ENCODE measurements at places on chromosomes 16 and 17. TPM values are rescaled to one million over a fixed set of nuclear protein-coding genes. Genes with fewer than 3 reads are reported as not detected.

DNA sequence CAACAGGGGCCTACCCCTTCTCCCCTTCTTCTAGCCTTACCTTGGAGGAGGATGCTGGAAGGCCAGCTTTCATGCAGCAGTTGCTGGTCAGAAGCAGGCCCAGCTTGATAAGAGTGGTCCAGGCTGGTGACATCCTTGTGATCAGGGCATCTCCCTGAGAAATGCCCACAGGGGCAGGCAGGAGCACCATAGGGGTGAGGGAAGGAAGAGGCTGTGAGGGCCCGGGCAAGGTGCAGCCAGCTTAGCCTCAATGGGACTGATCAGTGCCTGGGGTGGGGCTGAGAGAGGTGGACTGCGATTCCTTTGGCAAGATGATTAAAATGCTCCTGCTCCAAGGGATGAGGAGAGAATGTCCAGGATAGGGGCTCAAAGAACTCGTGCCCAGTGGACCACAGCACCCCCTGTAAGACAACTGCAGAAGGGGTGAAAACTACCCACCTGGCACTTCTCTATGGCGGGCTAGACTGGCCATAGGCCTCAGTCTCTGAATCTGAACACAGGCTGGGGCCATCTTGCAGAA lies 9.5 kb upstream of the GALK1 start:
- no peak for DNase-seq

CXCL16 gene
- 1.2 TPM for total RNA-seq

DNA sequence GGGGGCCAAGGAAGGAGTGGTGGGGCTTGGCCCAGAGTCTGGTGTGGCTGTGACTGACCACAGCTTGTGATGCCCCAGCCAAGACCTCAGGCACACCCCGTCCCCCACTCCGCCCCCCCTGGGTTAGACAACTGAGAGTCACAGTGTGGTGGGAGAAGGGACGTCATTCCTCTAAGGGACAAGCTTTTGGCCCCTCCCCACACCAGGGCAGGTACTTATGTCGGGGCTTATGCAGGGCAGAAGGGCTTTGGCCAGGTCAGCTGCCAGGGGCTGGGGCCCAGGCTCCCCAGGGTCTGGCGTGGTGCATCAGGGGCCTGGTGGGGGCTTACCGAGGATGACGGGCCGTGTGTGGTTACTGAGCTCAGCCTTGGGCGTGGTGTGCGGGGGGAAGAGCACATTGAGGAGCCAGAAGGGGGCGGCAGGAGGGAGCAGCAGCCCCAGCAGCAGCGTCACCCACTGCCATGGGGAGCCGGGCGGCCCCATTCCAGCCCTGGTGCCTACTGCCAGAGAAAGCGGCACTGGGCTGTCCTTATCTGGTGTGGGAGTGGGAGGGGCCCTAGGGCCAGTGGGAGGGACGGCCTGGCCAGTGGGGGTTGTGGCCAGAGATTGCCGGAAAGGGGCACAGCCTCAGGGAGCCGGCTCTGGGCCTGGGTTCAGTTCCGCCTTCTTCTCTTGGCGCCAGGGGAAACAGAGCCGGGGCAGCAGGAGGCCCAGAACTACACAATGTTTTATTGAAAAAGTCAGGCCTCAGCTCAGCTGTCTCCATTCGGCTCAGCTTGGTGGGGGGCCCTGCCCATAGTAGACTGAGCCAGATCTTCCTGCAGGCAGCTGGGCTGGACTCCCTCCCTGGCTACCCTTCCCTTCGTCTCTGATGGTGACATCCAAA lies at the start of gene LCAT:
LCAT (minus strand) TSS at position 502 of the 886 bp plus-strand sequence; CDS start at position 483, 19 bp downstream.
- peak; percentile 75 for DNase-seq

DNA sequence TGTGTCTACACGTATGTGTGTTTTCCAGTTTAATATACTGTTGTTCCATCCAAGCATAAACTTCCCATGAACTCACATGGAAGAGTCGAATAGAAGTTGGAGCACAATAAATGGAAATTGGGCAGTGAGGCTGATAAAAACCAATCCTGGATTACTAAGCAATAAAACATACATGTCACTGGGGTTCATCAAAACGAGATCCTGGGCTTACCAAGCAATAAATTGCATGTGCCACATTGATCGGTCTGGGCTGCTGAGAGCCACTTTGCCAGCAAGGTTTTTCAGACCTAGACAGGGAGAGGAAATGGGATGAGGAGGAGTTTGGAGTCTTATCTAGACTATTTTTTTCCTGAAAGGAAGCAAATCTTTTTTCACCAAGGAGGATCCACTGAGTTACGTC lies 322.3 kb upstream of the C16orf82 start:
- no peak for DNase-seq

- DNase-seq = no peak
Measured at GRCh38 chr16:290015-290680, 7.2 kb downstream of the PDIA2 start.

PLLP gene
- total RNA-seq = 1.2 TPM

DNA sequence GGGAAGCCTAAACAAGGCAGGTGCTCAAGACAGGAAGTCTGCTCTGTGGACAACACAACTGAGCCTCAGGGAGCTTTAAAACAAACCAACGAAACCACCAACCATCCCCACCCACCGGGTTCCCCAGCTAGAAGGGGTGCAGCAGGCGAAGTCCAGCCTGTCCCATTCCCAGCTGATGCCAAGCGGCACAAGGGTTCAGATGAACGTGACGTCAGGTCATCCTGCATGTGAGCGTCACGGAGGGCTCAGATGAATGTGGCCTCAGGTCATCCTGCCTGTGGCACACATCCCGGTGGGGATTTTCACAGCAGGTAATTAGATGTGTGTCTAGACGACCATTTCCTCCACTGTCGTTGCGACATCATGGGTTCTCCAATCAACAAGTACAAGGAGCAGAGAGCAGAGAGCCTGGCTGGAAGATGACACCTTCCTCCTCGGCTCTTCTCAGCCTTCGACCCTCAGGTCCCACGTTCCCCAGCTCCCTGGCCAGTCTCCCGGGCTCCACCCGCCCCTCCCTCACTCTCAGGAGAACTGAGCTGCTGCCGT lies 246.5 kb downstream of the FOXL1 start:
- DNase-seq = no peak

GRCh38 chr16:81657224-81657623 lies 121.9 kb upstream of the PLCG2 start:
- no peak for DNase-seq

DNA sequence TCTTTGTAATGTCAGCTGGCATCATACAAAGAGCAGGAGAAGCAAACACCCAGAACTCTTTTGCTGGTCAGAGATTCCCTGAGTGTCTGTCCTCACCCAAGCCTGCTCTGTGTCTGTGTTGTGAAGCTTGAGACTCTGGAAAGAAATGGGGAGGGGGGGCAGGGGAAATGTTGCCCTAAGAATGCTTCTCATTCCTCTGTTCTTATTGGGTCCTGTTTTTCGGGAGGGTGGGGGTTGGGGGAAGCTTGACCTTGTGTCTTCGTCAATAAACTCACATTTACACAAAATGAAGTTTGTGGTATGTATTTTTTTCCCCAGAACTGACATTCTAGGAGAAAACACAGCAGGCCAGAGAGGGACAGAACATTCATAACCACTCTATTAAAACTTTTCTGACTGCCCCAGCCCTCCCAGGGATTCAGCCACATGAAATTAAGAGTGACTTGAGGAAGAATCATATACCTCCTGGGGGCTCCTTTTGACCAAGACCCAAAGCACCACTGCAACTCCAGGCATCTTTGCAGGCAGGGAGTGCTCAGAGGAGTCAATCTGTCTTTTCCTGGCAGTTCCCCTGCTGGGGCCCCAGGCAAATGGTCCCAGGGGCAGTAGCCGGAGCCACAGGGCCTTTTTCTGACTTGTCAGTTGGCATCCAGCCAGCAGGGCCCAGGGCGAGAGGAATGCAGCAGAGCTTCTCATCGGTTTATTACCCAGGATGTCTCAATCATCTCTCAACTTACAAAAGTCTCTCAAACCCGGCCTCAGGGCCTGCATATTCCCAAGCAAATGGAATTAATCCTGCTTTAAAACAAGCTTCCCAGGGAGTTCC lies 5.1 kb upstream of the RASL10B start:
- no peak for DNase-seq

GRCh38 chr17:47620503-47621245 lies 29.0 kb upstream of the KPNB1 start:
- no peak for DNase-seq

CDH13 gene
- total RNA-seq = 27.3 TPM

DNA sequence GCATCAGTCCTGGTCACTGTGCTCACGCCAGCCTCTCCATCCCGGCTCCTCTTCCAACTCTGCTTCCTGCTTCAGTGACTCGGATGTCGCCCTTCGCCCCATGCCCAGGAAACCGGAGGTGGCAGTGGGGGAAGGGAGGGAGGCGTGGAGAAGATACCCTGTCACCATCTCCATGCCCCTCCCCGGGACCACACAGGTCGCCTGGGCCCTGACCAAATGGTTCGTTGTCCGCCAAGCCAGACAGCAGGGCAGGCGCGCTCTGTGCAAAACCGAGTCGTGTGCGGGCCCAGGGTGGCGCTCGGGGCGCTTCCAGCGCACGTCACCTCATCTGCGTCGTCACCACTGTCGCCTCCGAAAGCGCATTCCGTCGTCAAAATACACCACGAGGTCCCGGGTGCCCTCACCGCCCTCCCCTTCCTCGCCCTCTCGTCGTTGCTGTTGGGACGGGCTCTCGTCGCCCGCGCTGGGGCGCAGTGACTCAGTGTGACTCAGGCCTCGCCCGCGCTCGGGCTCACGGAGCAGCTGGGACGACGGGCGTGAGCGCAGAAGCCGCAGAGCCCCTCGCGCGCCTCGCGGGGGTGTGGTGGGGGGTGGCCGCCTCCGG lies 39.2 kb downstream of the ZNF778 start:
- DNase-seq = peak; percentile 28

DNA sequence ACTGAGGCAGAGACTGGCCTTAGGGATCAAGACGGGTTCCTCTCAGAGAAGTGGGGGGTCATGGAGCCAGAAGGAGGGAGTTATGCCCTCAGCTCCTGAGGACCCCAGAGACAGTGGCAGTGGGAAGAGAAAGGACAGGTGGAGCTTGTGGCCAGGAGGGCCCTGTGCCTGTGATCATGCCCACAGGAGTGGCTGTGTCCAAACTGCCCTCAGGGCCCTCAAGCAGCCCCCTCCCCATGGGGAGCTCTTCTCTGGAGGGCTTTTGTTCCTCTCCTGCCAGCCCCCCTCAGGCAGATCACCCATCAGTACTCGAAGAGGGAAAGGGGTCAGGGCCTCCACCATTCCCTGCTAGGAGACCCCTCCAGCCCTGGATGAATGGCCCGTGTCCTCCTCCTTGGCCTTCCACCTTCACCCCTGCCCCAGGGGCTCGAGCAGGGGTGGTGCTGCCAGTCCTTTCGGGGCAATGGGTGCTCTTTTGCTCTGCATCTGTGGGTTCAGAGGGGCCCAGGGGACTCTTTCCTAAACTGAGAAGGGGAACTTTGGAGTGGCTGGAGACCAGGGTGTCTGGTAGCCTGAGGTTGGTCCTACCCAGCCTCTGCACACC lies 52.7 kb downstream of the BEAN1 start:
- DNase-seq = no peak

KCNJ2 gene
- 10.3 TPM for total RNA-seq

- no peak for DNase-seq
Measured at GRCh38 chr16:69201787-69202186, 14.8 kb downstream of the SNTB2 start.

DNA sequence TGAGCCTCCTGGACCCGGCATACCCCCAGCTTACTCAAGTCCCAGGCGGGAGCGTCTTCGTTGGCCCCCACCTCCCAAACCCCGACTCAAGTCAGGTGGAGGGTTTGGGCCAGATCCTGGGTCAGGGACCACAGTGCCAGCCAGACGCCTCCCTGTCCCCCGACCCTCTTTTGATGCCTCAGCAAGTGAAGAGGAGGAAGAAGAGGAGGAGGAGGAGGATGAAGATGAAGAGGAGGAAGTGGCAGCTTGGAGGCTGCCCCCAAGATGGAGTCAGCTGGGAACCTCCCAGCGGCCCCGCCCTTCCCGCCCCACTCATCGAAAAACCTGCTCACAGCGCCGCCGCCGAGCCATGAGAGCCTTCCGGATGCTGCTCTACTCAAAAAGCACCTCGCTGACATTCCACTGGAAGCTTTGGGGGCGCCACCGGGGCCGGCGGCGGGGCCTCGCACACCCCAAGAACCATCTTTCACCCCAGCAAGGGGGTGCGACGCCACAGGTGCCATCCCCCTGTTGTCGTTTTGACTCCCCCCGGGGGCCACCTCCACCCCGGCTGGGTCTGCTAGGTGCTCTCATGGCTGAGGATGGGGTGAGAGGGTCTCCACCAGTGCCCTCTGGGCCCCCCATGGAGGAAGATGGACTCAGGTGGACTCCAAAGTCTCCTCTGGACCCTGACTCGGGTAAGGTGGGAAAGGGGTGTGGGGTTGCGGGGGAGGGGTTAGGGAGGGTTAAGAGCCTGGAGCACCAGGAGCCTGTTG lies 1.6 kb downstream of the SENP3 start:
- DNase-seq = no peak

Data from occipital lobe (tissue), 3 donors.